ENCODE measurements at places on chromosomes 7 and 10.

DNA sequence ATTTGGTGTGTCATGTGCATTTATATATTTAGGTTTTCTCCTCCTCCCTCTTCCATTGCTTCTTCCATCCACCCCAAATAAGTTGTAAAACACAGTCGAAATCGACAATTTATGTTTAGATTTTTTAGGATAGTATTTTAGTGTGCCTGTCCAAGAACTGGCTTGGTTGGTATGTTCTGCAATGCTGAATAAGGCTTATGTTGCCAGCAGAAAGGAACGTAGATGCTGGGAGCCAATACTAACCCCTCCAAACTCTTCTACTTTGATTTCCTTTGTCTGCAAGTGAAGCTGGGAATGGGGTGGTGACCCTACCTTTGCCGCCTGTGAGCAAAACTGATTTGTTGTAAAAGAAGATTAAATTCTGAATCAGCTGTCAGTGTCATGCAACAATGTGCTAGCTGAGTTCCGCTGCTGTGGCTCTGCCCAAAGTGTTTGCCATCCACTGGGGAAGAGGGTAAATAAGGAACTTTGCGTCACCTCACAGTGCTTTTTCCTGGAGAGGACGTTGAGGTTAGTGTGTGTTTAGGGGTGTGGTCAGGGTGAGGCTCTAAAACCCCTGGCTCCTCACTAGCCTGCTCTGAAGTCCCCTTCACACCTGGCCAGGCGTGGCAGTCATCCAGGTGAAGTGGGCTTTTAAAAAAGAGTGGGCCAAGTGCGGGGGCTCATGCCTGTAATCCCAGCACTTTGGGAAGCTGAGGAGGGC, 44.4 kb downstream of the TACC2 start:
- no peak for DNase-seq

- no peak for DNase-seq
Measured at GRCh38 chr7:112202816-112203215, 3.4 kb downstream of the DOCK4 start.

GRCh38 chr10:45147000-45147399, 146.3 kb downstream of the ZNF22 start:
- DNase-seq, result no peak

- no peak for DNase-seq
Measured at GRCh38 chr10:91782539-91782938, 15.7 kb upstream of the TNKS2 start.

GRCh38 chr7:5591278-5591874, 167.7 kb upstream of the TNRC18 start:
- no peak for DNase-seq

GRCh38 chr10:22626784-22627183, 87.6 kb downstream of the PIP4K2A start:
- no peak for DNase-seq

GRCh38 chr10:34135515-34135914, 679.6 kb downstream of the PARD3 start:
- DNase-seq, result no peak

DNA sequence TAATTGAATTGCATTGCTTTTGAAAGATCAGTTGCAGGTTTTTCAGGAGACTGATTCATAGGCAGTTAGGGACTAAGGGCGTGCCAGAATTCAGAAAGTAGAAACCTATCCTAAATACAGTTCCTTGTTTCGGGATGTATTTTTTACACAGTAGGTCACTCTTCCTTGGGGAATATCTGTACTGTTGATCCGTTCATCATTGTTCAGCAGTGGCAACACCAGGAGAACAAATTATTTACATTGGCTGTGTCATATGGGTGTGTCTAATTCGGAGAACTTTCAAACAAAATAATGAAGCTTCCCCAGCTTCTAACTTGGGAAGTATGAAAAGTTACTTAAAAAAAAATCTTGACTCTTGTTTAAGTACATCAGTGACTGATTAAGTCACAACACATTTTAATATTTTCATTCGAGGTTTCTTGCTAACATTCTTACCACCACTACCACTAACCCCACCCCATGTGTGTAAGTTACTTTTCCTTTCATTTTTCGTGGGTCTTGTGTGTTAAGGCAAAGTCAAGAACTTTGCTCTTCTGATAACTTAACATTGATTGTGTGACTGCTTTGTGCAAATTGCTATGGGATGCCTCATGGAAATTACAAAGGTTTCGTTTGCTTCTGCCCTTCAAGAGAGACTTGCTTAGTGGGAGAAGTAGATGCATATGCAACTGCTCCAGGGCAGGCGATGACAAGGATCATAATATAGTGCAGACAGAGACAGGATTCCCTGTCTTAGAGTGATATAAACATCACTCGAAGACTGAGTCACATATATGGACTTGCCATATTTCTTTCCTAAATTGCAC, 43.8 kb upstream of the RPA3 start:
- no peak for DNase-seq

DNA sequence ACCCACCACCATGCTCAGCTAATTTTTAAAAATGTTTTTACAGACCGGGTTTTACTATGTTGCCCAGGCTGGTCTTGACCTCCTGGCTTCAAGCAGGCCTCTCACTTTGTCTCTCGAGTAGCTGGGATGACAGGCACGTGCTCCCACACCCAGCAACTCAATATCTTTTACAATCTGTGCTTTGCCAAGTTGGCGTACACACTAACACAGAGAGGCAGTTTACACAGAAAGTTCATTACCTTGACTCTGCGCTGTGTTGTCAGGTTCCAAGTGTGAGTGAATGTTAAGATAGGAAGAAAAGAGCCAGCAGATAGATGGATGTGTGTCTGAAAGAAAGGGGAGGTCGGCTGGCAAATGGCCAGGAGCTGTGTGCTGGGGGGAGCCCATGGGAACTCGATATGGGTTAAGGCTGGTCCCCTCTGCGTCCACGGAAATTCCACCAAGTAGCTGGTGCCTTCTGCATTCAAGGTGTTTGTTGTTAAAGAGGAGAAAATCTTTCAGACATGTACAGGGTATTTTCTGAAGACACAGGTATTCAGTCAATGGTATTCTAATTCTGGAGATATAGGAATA, 299.8 kb downstream of the CAMK1D start:
- DNase-seq, result no peak

- no peak for DNase-seq
Measured at GRCh38 chr7:125383324-125383723, 453.7 kb upstream of the POT1 start.

DNA sequence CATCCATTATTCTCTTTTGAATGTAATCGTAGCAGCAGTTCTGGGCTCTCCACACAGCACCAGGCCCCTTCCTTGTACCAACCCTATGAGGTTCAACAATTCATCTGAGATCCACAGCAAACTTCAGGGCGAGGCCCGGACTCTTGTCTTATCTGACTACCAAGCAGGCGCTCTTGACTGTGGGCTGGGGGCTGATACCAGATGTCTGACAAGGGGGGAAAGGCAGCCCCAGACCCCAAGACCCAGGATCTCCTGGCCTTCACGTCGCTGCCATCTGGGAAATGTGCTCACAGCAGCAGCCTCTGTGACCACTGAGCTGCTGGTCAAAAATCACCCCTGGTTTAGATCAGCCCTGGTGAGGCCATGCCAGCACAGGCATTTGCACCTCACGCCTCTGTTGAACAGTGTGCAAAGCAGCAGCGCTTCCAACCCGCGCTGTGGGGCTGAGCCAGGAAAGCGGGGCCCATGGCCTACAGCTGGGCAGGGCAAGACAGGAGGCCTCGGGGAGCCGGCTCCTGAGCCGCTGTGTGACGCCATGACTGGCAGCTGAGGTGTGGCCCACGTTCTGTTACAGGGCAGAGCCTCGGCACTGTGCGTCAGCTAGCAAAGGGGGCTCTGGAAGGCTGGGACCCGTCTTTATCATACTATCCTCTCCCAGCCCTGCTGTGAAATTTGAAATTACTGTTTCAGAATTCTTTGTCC, 143.9 kb downstream of the PAXIP1 start:
- no peak for DNase-seq

DNA sequence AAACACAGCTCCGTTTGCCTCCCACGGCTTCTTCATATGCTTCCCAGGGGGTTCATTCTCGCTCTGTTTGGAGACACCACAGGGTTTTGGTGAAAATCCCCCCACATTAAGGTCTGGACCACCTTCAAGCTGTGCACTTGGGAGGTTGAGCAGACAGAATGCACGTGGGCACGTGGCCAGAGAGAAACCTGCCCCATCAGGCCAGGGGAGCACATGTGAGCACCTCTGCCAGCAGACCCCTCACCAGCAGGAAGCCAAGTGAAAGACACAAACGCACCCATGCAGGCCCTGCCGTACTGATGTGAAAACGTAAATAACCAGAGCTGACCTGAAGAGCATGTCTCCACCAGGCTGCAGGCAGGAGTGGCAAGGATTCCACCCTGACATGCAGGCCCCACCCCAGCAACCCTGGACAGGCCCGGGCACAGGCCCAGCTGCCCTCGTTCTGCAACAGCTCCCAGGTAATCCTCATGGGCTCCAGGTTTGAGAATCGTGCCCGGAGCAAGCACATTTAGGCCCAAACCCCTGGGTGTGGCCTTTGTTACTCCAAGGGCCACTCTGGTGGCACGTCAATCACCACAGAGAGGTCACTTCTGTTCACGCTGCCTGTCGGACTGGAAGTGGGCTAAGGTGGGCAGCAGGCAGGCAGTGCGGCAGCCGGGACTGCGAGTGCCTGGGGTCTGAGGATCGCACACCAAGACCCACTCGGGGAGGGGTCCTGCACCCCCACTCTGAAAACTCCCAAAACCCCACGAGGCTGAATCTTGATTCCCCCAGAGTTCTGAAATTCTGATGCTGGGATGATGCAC, 184.4 kb downstream of the PTPRN2 start:
- no peak for DNase-seq

DNA sequence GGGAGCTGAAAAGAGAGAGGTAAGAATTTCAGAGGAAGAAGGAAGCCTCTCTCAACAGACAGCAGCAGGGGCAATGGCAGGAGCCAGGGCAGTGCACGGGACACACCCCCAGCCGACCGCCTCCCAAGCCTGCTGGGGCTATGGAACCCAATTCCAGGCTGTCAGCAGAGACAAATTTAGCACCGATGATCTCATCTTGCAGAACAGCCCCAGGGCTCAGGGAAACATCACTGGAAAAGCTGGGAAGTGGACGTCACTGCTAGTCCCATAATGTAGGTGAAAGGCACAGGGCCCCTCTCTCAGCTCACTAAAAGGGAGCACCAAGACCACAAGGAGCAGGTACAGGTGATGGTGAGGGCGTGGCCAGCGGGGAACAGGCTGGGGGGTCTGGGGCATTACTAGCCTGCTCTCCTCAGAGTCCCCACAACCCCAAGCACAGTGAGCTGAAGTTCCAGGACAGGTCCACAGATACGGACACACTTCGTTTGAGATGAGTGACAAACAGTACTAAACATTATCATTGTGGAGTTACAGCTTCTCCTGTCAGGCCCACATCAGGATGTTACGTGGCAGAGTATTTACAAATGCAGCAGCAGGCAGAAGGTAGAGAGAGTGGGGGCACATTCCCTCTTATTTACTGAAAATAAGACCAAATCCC, 103.7 kb downstream of the PLXNA4 start:
- no peak for DNase-seq

- no peak for DNase-seq
Measured at GRCh38 chr10:11116361-11116760, 98.7 kb downstream of the CELF2 start.

GRCh38 chr7:147199868-147200267, 1083.3 kb downstream of the CNTNAP2 start:
- no peak for DNase-seq

GRCh38 chr10:12186323-12186722, 9.4 kb downstream of the NUDT5 start:
- DNase-seq, result peak; percentile 19

DNA sequence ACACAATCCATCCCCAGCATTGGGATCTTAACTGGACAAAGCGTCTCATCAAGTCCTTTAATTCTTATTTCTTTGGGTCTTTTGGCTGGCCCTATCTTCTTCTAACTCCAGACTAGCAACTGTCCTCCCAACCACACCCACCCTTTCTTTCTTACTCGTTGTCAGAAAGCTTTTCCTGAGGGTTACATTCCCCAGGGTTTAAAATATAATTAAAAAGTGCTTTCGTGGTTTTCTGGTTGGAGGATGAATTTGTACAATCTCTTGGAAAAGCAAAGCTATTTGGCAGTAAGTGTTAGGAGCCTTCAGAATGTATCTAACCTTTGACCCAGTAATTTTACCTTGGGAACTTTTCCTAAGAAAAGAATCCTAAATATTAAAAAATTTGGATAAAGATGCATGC, 10.4 kb upstream of the ITGB8 start:
- no peak for DNase-seq

DNA sequence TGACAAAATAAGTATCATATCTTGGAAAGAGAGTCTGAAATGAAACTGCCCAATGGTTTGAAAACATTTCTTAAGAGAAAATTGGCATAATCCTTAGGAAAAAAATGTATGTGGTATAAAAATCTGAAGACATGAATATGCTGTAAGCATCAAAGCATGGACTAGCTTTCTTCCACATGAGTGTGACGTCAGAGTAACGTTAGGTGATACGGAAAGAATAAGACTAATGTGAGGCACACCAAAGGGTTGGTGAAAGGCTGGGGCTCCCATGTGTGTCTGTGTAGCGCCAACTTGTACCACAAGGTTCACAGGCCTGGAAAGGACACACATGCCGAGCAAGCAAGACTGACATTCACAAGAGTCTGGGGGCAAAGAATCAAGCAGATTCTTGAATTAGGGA, 238.1 kb upstream of the GLI3 start:
- no peak for DNase-seq

DNA sequence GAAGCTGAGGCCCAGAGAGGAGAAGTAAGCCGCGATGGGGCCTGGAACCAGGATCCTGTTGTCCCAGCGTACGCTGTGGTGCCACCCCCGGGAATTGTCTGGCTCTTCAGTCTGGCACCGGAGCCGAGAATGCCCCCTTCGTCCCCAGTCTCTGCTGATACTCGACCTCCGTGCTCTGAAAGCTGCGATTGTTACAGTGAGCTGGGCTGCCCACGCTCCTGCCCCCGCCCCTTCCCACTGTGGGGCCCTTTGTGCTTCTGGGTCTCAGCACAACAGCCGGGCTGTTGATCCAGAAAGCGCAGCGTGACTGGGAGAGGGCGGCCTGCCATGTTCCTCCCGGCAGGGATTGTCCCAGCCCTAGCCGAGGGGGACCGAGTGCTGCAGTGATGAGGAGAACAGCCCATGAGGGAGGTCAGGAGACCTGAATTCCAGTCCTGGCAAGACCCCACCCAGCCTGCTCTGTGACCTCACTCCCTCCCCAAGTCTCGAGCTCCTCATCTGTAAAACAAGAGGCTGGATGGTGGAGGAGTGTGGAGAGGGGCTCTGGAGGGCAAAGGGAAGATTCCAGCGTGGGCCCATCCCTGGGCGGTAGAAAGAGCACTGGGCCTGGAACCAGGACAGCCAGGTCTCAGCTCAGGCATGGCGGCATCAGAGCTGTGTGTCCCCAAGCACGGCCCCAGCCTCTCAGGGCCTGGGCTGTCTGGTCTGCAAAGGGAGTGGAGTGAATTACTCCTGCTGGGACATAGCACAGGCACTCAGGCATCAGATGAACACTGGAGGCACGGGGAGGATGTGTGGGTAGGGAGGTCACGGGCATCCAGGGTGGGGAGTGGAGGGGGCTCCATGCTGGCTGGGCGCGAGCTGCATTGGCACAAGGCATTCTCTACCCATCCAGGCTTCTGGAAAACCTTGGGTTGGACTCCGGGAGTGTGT, 43.6 kb downstream of the TSPAN15 start:
- DNase-seq, result no peak
